ENCODE measurements at places on chromosomes 5 and 9.

- DNase-seq: no peak
Measured at GRCh38 chr5:178274781-178275537, 42.4 kb upstream of the PHYKPL start.

- DNase-seq: no peak
Measured at GRCh38 chr9:5825895-5826622, 6.9 kb downstream of the ERMP1 start.

DNA sequence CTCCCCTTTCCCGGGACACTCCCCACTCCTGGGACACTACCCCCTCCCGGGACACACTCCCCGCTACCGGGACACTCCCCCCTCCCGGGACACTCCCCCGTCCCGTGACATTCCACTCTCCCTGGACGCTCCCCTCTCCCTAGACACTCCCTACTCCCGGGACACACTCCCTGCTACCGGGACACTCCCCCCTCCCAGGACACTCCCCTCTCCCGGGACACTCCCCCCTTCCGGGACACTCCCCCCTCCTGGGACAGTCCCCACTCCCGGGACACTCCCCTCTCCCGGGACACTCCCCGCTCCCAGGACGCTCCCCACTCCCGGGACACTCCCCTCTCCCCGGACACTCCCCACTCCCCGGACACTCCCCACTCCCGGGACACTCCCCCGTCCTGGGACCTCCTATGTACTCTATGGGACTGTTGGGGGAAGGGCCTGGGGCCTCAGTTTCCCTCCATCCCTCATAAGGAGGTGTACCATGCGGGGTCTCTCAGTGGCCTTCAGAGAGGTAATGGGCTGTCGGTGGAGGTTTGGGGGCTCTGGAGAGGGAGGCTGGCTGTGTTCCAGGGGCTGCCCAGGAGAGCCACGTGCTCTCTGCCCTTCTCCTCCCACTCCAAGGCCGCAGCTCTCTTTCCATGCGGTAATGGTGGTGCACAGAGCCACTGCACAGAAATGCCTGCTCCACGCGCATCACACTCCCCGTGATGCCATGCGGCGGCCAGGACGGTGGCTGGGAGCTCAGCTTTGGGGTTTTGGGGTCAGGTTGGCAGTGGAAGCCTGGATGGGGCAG, 96.2 kb downstream of the RXRA start:
- no peak for DNase-seq

GRCh38 chr9:70517926-70518610, 103.6 kb upstream of the KLF9 start:
- DNase-seq: no peak

- DNase-seq: peak; percentile 35
Measured at GRCh38 chr5:96175090-96175489, 213.4 kb upstream of the ELL2 start.

GRCh38 chr9:33535541-33535940, 11.5 kb downstream of the ANKRD18B start:
- DNase-seq: no peak

- DNase-seq: no peak
Measured at GRCh38 chr9:14314424-14314928, 535 bp upstream of the NFIB start.

- DNase-seq: no peak
Measured at GRCh38 chr5:125720348-125720685, 702.9 kb upstream of the GRAMD2B start.
